NCI-H510A (cell line): ENCODE measurements at places on chromosomes 12 and 14.

GRCh38 chr12:56267443-56268071 is 815 bp downstream of the COQ10A start:
- no peak for DNase-seq

- DNase-seq: no peak
These were observed 26.6 kb upstream of the RIMBP2 start for GRCh38 chr12:130742716-130743115.

DNA sequence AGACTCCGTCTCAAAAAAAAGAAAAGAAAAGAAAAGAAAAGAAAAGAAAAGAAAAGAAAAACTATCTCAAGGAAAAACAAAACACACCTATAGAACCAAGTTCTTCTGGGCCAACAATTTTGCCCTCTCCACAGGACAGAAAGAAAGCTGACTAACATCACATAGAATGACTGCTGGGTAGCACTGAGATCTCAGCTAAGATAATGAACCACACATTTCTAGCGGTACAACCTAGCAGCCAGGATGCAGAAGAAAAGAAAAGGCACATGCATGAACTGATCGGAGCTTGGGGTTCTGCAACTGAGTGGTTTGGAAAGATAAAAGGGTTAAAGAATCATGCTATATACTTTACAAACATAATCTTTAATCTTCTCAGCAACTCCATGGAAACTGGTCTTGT is 19.5 kb downstream of the TMED10 start:
- no peak for DNase-seq

GRCh38 chr12:12818701-12819100 is 5.6 kb downstream of the DDX47 start:
- no peak for DNase-seq

- DNase-seq: no peak
These were observed 469.6 kb downstream of the RGS6 start for GRCh38 chr14:72401632-72402376.

DNA sequence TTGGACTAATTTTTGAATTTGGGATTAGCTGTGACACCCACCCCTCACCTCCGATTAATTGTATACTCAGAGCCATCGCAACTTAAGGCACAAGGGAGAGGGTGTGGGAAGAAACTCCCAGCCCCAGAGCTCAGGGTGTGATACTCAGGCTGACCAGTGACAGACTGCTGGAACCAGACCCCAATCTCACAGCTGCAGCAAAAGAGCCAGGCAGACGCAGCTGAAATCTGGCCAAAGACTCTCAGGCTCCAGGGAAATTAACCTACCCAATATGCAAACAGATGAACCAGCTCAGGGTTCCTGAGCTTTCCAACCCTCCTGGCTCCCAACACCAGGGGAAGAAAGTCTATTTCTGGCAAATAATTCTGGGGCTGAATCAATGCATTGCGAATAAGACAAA is 30.5 kb downstream of the ANAPC7 start:
- no peak for DNase-seq

DNA sequence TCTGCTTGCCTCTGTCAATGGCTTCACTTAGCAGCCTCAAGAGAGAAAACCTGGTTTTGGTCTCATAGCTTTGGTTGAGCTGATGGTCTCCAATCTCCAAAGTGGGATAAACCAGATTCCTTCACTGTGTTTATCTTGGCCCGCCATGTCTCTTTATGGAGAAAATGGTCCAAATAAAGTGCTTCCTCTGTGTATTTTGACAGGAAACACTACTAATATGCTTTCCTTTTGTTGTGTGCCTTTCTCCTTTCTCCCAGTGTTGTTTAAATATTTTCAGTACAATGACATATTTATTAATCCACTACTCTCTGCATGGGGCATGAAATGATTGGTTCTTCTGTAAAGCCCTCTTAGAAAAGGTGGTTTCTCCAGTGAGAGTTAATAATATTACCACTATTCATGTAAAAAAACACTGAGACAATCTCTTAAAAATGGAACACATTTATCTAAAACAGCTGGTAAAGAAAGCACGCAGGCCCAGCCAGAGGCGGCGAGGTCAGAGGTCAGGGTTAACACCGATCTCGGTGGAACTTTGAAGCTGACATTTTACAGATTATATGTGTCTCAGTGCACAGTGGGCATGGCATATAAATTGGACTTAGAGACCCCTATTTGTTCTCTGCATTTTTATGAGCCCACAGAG is 24.2 kb downstream of the TMEM30B start:
- DNase-seq: no peak

DNA sequence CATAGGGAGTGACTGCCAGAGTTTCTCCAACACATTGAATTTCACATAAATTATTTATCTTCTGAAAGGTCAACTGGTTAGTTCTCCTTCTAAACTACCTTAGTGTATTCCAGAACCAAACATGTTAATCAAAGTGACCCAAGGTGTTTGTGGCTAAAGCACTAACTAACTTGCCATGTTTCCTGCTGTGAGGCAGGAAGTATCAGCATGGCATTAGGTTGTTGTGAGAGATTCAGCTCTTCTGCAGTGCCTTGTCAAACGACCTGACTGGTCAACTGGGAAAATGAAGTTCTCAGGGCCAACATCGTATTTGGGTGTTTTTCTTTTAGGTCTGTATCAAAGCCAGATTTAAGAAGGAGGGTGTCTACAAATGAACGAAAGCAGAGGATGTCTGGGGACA is 448.1 kb downstream of the APAF1 start:
- DNase-seq: no peak

GRCh38 chr12:123058481-123058880 is 78.0 kb downstream of the ARL6IP4 start:
- peak; percentile 97 for DNase-seq

- DNase-seq: no peak
These were observed 31.1 kb downstream of the APPL2 start for GRCh38 chr12:105204916-105205315.

DNA sequence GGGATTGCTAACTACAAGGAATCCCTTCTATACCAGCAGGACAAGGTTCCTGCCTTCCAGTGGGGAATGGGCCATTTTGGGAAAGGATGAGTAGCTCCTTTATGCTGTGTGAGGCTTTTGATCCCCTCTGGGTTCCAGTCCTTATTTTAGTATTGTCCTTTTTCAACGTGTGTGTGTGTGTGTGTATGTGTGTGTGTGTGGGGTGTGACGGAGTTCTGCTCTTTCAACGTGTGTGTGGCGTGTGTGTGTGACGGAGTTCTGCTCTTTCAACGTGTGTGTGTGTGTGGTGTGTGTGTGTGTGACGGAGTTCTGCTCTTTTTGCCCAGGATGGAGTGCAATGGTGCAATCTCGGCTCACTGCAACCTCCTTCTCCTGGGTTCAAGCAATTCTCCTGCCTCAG is 27.4 kb downstream of the RAB35 start:
- no peak for DNase-seq

GRCh38 chr14:98412431-98412830 is 859.6 kb downstream of the BCL11B start:
- no peak for DNase-seq

GRCh38 chr12:108939594-108939993 is 59.7 kb downstream of the DAO start:
- DNase-seq: no peak

GRCh38 chr12:57558864-57559263 is 9.0 kb downstream of the KIF5A start:
- DNase-seq: no peak

DNA sequence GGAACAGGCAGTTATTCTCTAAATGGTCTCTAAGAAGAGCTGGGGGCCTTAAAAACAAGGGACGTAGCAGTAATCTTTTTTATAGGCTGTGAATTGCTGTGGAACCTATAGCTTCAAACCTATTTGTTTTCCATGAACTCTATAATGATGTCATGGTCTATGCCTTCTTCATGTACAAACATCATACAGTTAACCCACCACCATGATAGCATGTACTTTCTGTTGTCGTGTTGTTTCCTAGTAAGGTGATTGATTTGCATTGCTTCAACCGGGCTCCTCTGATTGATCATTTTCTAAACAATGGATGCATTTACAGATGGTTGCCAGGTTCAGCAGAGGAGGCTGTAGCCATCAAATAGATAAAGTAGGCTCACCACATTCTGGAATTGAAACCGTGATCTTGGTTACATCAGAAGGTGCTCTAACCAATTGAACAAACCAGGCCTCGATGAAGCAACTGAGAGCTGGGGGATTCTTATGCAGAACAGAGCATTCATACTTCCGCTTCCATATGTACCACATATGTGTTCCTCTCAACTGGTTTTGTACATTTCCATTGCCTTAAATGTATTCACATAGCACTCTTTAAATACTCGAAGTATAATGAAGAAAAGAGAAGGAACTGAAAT is 25.6 kb upstream of the PCNX1 start:
- DNase-seq: no peak
